ENCODE measurements at places on chromosomes 16 and 17. TPM values are rescaled to one million over a fixed set of nuclear protein-coding genes. Genes with fewer than 3 reads are reported as not detected.

Gene CCL17
- not detected for total RNA-seq

Gene ARHGAP27
- total RNA-seq = 2.7 TPM

Gene TEX14
- 0.36 TPM for total RNA-seq

Gene TAC4
- total RNA-seq = not detected

Gene HOXB4
- 8.8 TPM for total RNA-seq

Gene P4HB
- total RNA-seq = 233 TPM

Gene CCL14
- 0.14 TPM for total RNA-seq
